ENCODE measurements at places on chromosomes 13 and 19. TPM values are rescaled to one million over a fixed set of nuclear protein-coding genes. Genes with fewer than 3 reads are reported as not detected.

The IL17D gene
- 9.1 TPM for total RNA-seq

The ZNF723 gene
- not detected for total RNA-seq

The VSIG10L gene
- total RNA-seq = 0.98 TPM

The CEACAM21 gene
- total RNA-seq = 0.74 TPM

The IFNL1 gene
- not detected for total RNA-seq

The TNFRSF19 gene
- total RNA-seq = 13.0 TPM

The NLRP7 gene
- not detected for total RNA-seq

The ZNF471 gene
- 17.0 TPM for total RNA-seq

The SARS2 gene
- total RNA-seq = 3.9 TPM

The CRLF1 gene
- total RNA-seq = 3.9 TPM

The ZFP36 gene
- total RNA-seq = 2.0 TPM

The PSG4 gene
- not detected for total RNA-seq

The RNF225 gene
- total RNA-seq = not detected

The PTGIR gene
- total RNA-seq = 0.25 TPM

The GZMM gene
- total RNA-seq = not detected
